HEK293T (cell line): ENCODE measurements at places on chromosomes 2 and 18.

GRCh38 chr2:239348563-239349452, 52.0 kb downstream of the HDAC4 start:
- peak; percentile 41 for DNase-seq

DNA sequence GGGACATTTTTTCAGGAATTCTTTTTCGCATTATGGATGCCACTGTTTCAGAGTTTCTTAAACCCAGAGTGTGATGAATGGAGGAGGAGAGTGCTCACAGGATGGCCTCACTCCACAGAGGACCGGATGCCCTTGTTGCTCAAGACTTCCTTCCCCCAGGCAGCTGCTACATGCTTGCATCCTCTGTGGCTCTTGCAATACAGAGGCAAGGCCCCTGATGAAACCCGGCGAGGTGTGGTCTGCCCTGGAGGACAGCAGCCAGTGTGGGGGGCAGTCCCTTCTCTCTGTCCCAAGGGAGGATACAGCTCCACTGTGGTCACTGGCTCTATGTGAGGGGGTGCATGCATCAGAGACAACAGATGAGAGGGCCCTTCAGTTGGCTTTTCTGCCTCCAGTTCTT, 109.6 kb downstream of the SH3RF3 start:
- DNase-seq = no peak

- DNase-seq = no peak
These were observed 274.2 kb upstream of the NCKAP5 start for GRCh38 chr2:133842446-133842845.

- no peak for DNase-seq
These were observed 57.3 kb downstream of the ROCK1 start for GRCh38 chr18:21054252-21054821.

GRCh38 chr2:17830053-17831034, 14.1 kb downstream of the MSGN1 start:
- DNase-seq = peak; percentile 88

GRCh38 chr2:231634951-231635875, 42.5 kb downstream of the TEX44 start:
- DNase-seq = no peak

GRCh38 chr2:69309351-69310110, 77.5 kb downstream of the GFPT1 start:
- DNase-seq = no peak

DNA sequence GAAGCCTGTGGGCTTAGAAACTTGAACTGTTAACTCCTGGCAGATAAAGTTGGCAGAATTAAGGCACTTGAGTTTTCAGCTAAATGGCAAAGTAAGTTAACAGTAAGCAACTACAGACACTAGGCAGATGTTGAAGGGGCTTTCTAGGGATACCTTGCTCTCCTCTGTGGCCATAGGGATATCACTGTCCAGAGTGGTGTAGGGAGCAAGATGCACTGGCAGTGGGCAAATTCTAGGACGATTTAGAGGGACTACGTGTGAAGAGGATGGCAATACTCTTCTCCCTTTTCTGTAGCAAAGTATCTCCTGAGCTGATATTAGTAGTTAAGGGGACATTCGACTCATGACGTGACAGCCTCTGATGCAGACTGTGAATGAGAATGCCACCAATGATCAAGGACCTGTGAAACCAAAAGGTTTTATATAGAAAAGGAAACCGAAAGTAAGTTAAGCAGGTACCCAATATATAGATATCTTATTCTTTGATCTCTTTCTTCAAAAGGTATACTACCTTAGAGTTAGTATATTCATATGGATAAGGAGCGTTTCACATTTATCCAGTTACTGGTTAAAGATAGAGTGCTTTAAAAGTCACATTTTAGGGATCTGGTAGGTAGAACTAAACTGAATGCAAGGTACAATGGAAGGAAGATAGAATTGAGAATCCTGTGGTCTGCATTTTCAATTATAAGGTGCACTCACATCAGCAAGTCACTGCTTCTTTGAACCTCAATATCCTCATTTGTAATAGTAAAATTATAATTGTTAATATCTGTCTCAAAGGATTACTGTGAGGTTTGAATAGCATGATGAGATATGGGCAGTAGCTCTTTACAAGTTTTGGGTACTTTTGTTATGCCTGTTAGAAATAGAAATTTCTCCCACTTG, 106.4 kb downstream of the KCNH7 start:
- no peak for DNase-seq

DNA sequence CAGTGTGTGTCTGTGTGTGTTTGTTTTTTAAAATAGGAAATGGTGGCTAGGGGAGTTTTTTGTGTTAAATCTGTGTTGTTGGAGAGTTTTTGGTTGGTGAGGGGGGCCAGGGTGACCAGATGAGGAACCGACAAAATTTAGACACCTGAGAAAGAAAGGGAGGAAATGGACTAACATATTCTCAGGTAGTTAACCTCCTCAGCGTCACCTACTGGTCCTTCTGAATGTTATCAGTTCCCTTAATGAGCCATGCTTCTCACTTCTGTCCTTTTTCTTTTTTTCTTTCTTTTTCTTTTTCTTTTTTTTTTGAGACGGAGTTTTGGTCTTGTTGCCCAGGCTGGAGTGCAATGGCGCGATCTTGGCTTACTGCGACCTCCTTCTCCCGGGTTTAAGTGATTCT, 107.0 kb downstream of the FMNL2 start:
- no peak for DNase-seq

DNA sequence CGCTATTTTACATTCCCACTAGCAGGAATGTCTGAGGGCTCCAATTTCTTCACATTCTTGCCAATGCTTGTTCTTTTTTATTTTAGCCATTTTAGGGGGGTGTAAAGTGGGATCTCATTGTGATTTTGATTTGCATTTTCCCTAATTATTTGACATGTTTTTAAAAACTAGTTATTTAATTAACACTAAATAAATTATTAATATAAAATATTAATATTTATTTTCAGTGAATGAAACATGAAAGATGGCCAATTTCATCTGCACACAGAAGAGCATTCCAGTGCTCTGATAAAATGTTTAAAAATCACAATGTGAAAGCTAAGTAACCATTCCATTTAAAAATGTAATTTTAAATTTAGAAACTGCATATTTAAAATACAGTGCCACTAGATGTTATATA, 322.2 kb upstream of the ZNF521 start:
- no peak for DNase-seq

DNA sequence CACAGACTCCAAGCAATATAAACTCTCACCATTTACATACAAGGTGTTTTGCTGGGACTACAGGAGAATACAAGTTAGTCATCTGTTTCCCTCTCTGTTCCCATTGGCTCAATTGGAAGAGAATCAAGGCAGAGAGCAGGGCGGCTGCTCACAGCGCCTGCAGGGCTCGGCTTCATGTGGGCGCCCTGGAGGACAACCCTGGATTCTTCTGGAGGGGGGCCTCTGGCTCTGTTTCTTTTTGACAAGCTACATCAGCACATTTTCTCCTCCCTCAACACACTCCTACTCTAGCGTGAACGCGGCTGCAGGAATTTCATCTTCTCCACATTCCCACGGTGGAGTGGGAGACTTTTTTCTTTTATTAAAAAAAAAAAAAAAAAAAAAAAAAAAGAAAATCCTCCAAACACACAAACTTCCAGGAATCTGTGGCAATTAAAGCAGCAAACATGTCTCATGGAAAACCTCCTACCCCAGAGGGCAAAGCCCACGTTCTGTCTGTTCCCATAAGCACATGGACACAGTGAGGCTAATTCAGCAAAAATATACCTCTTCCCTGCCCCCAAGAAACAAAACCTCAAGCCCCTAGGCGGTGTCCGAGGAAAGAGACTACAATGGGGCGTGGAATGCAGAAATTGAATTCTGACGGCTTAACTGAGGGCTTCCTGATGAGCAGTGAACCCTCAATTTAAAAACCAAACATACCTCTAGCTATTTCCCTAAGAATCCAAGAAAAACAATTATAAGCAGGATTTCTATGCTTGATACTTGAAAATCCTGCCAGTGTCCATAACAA, 50.6 kb downstream of the PARD6G start:
- no peak for DNase-seq

DNA sequence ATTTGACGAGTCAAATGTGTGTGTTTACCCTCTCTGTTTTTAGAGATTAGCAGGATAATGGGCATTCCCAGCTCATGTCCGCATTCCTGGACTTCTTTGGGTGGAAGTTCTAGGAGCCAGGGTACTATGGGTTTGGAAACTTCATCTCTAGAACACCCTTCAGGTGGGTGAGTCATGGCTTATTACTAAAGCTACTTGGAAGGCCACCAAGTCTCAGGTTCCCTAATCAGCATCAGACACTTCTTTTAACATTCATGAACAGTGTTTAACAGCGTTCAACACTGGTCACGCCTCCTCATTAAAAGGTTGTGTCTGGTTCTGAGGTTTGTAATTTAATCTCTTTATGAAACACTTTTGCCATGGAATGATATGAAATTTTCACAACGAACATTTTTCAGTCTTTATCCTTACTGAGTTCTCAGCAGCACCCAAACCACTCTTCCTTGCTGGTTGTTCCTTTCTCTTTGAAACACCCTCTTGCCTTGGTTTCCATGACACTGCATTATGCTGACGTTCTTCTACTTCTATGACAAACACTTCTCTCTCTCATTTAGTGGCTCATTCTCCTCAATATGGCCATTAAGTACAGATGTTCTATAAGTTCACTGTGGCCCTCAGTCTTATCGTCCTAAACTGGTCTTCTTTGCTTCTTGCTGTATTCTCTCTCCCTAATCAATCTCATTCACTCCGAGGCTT, 49.3 kb downstream of the MMADHC start:
- no peak for DNase-seq

- no peak for DNase-seq
These were observed 176.2 kb downstream of the TRABD2A start for GRCh38 chr2:84704505-84705244.

- no peak for DNase-seq
These were observed 19.4 kb upstream of the MBP start for GRCh38 chr18:77151772-77152520.

DNA sequence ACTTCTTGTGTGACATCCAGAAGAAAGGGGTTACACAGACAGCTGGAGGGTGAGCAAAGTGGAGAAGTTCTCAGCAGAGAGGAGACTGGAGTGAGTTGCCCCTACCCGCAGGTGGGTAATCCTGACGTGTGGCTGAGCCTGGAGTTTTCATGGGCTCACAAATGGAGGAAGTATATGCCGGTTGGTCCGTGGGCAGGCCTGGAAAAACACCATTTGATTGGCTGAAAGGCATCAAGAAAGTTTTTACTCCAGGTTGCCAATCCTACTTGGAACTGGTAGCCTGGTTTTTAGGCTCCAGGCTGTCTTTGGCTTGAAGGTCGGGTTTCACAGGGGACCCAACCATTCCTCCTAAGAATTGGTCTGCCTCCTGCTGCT, 1177.4 kb upstream of the LRRTM1 start:
- no peak for DNase-seq

DNA sequence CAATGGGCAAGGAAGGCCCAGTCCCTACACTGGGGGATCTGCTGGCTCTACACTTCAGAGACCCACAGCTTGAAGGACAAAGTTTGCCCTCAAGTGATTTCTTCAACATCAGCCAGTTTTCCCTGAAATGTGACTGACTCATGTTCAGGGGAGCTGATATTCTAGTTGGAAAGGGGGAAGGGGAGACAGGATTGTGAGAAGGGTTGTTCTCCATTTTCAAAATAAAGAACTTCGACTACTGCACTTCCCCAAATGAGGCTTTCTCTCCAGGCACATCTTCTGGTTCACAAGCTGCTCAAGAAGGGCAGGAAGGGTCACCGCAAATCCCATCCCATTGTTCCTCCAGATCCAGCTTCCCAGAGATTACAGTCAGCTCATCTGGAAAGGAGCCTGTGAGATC, 117.6 kb downstream of the BCL2L11 start:
- no peak for DNase-seq

DNA sequence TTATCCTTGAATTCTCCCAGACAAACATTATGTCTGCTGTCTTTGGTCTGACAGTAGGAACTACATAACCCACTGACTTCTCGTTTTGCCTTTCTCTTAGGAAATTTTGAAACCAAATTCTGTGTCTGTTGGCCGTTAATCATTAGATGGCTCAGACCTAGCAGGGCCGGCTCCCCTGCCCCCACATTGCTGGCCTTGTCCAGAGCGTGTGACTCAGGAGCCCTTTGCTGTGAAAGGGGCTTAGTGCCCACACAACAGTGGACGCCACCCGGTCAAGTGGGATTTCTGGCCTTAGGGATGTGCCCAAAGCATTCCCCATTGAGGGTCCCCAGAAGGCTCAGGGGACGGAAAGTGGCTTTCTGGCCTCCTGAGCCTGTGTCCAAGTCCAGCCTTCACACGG, 137.5 kb downstream of the CTIF start:
- DNase-seq = no peak

- no peak for DNase-seq
These were observed 43.4 kb downstream of the MC4R start for GRCh38 chr18:60329131-60329530.

DNA sequence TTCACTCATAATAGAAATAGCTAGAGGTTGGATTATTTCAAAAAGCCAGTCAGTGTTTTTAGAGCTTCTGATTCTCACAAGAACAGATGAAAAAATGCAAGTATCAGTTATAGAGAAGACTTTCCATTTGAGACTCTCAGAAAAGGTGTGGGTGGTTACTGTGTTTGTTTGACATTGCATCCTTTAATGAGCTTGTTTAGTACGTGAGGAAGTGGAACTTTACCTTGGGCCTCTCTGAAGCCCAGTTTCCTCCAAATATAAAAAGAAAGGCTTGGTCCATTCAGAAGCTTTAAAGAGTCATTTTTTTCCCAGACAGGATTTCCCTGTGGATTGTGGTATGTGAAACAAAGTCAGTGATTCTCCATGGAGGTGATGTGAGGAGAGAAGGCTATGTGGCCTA, 89.9 kb upstream of the RANBP2 start:
- DNase-seq = no peak

DNA sequence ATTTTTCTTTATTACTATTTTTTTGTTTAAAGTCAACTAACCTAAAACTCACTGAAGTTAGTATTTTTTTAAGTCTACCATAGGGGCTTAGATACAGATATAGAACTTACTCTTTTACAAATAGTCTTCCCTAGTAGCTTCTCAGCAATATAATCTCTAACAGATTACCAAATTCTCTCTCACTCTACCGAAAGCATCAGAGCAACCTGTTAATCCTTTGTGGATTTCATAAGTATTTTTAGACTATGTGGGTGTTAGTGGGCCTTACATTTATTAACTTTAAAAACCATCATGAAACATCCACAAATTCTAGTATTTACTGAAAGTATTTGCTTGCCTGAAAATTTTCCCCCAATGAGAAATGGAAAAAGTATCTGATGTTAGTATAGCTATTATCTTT, 84.6 kb upstream of the TFPI start:
- DNase-seq = no peak
